IMR-90 (cell line): ENCODE measurements at places on chromosomes 2 and 18. TPM values are rescaled to one million over a fixed set of nuclear protein-coding genes. Genes with fewer than 3 reads are reported as not detected.

DNA sequence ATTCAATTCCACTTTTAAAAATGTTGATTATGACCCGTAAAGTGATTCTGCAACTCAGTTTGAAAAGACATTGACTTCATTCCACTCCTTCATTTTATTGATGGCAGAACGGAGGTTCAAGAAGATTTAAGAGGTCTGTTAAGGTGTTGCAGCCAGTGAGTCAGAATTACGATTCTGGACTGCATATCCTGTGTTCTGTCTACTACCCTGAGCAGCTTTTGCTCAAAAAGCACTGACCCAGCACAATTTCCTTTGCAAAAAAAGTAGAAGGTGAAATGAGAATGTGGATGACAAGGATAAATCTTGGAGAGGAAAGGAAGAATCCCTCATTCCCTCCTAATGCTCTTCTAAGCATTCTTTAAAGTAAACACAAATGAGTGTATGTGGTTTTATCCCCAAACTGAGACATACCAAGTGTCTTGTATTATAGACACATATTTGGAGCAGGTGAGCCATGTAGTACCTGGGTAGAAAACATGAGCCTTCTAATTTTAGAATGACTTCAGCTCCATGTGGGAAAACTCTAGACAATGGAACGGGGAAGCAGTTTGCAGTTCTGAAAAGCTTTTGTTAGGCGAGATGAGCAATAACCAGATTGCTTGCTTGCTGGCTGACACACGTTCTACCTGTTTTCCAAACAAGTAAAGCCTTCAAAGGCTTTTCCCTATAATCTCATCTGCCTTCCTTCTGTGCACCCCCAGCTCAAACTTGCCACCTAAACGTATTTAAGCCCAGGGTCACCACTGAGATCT, 44.7 kb downstream of the TGFA start:
- H3K27me3 ChIP-seq = peaks cover 4% of the 10 kb centered on the region
- DNase-seq = no peak
- H3K27ac ChIP-seq = no peak overlapping the region
- no peak overlapping the region for H3K4me3 ChIP-seq
- H3K4me1 ChIP-seq = no peaks in the 10 kb centered on the region

DNA sequence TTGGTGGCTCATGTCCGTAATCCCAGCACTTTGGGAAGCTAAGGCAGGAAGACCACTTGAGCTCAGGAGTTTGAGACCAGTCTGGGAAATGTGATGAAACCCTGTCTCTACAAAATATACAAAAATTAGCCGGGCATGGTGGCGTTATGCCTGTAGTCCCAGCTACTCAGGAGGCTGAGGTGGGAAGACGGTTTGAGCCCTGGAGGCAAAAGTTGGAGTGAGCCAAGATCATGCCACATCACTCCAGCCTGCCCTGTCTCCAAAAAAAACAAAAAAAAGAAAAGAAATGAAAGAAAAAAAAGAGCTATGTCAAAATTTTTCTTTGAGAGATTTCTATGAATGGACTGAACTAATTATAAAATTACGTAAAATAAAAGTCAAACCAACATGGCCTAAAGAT, 34.7 kb downstream of the ROCK2 start:
- no peaks in the 10 kb centered on the region for H3K27me3 ChIP-seq
- DNase-seq = no peak
- H3K4me3 ChIP-seq = no peak overlapping the region
- no peaks in the 10 kb centered on the region for H3K36me3 ChIP-seq
- no peak overlapping the region for H3K27ac ChIP-seq

GRCh38 chr2:60550984-60551239, 2.5 kb downstream of the BCL11A start:
- peaks cover 44% of the 10 kb centered on the region for H3K27me3 ChIP-seq
- no peak for DNase-seq
- H3K27ac ChIP-seq = no peak overlapping the region
- no peak overlapping the region for H3K4me3 ChIP-seq
- no peaks in the 10 kb centered on the region for H3K36me3 ChIP-seq

- H3K36me3 ChIP-seq = no peaks in the 10 kb centered on the region
- peaks cover 12% of the 10 kb centered on the region for H3K4me1 ChIP-seq
- DNase-seq = peak; percentile 64
Observed at GRCh38 chr18:11808001-11808855, 43.0 kb upstream of the CHMP1B start.

DNA sequence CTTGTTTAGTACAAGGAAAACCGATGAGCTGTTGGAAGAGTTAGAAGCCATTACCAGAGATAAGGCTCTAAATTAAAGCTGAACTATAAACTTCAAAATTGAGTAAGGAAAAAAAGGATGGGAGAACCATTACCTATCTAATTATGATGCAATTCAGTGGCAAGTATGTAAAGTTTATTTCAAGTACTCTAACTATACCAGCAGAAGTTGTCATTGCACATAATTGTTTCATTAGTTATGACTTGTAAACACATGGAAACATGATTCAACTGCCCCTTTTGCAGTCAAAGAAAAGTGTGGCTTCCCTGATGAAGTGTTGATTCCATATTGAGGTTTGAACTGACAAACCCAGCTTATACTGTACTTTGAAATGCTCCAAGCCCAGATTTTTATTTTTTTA, 324.1 kb upstream of the KCNJ3 start:
- no peak for DNase-seq
- no peak overlapping the region for H3K4me3 ChIP-seq
- no peak overlapping the region for H3K27ac ChIP-seq
- H3K36me3 ChIP-seq = no peaks in the 10 kb centered on the region

GRCh38 chr18:44779753-44780292, 99.1 kb downstream of the SETBP1 start:
- H3K27ac ChIP-seq = no peak overlapping the region
- H3K4me1 ChIP-seq = no peaks in the 10 kb centered on the region
- no peaks in the 10 kb centered on the region for H3K36me3 ChIP-seq
- H3K4me3 ChIP-seq = no peak overlapping the region

DNA sequence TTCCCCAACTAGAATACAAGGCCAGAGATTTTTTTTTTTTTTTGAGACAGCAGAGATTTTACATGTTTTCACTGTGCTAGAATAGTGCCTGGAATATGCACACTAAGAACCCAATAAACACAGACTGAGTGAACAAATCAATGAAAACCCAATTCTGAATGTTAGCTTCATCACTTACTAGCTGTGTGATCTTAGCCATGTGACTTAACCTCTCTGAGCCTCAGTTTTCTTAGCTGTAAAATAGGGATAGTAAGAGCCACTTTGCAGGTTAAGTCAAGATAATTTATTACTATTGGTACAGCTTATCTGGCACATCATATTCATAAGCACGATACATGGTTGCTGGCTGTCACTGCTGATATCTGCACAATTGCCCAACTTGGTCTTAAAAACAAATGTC, 140.6 kb downstream of the EN1 start:
- no peak overlapping the region for H3K27ac ChIP-seq
- H3K4me3 ChIP-seq = no peak overlapping the region
- H3K4me1 ChIP-seq = no peaks in the 10 kb centered on the region
- no peaks in the 10 kb centered on the region for H3K36me3 ChIP-seq

The RAD51AP2 gene
- not detected in 2 replicates for total RNA-seq
